Activated gamma-delta T cell treated with anti-CD3 and anti-CD28 coated beads, Interleukin-2, amount 50 U/mL, for 16 hours (primary cell): ENCODE measurements at places on chromosomes 5 and 9.

GRCh38 chr5:77449981-77450380 lies 42.1 kb downstream of the WDR41 start:
- no peak for DNase-seq

DNA sequence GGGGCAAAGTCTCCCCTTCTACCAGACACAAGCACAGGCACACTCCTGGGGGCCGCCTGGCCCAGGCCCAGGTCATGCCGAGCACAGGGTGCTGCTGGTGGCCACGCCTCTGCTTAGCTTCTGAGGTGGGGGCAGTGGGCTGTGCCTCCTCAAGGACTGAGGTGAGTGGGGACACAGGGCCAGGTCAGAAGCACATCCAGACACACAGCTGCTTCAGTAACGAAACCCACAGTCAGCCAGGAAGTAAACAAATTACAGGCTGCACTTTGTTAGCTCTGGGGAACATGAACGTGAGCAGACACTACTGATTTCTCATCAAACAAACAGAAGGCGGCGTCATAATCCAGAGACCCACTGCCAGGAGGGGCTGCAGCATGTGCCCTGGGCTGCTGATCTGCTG lies 192.4 kb downstream of the HSPA4 start:
- DNase-seq = no peak

DNA sequence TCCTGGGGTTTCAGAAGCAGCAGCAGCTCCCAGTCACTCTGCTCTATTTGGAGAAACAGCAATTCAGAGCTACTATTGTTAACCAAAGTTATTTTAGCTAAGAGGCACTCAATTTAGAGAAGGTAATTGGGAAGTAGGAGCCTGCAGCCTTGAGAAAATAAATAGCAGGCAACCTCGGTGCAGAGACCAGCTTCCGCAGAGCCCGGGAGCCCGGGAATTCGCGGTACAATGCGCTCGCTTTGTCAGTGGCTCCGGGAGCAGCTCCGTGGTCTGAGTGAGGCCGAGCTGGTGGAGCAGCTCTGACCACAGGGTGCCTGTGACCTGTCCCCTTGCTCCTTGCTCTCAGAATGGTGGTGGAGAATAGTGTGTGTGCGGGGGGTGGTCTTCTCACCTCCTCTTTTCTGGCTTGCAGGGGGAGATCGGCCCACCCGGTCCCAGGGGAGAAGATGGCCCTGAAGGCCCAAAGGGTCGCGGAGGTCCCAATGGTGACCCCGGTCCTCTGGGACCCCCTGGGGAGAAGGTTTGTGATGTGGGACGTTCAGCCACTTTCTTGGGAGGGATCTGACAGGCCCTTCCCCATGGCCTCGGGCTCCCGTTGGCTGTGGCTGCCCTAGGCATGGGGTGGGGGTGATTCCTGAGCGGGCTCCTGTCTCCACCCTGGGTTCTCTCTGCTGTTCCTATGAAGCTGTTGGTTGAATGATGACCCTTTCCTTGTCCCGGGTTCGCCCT lies 95.9 kb upstream of the FCN2 start:
- no peak for DNase-seq

- DNase-seq = no peak
Measured at GRCh38 chr5:44167540-44167939, 221.7 kb downstream of the FGF10 start.

GRCh38 chr5:80967500-80968181 lies 7.5 kb downstream of the RASGRF2 start:
- no peak for DNase-seq

- DNase-seq = no peak
Measured at GRCh38 chr5:95709967-95710650, 21.0 kb upstream of the RHOBTB3 start.

GRCh38 chr9:4106760-4107143 lies 193.1 kb downstream of the GLIS3 start:
- DNase-seq = no peak

GRCh38 chr5:93790401-93790800 lies 49.0 kb upstream of the POU5F2 start:
- DNase-seq = no peak

GRCh38 chr5:35408146-35408545 lies 177.9 kb upstream of the PRLR start:
- no peak for DNase-seq
